ENCODE measurements at places on chromosomes 6 and 20.

DNA sequence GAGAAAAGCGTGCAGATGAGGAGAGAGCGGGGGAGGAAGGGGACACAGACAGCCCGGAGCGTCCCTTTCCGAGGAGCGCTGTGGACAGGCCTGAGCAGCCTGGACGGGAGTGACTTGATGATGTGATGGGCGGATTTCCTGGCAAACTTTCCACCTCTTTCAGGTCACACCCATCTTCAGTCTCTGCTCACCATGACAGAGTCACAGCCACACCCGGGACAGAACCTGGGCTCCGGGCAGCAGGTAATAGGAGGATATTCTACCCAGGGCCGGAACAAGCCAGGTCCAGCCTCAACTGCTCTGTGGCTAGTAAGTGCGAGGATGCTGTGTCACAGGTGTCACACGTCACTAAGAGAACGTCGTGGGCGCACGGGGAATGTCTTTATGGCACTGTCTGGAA is 84.3 kb downstream of the THBS2 start:
- no peak for DNase-seq

DNA sequence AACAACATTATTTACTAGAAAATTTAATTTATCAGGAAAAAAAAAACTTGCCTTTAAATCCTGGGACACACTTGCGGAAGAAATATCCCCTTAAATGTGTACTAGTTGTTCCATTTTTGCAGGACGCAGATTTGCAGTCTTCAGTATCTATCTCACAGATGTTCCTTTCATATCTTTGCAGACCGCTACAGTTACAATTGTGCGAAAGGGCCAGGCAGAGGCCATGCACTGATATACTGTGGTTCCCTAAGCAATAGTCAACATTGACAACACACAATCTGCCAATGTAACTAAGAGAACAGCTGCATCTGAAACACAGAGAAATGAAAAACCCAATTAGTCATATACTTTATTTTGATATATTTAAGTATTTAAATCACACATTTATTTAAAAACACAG is 411.2 kb downstream of the EYS start:
- DNase-seq, result no peak

GRCh38 chr6:20364327-20364726 is 37.4 kb upstream of the E2F3 start:
- no peak for DNase-seq

DNA sequence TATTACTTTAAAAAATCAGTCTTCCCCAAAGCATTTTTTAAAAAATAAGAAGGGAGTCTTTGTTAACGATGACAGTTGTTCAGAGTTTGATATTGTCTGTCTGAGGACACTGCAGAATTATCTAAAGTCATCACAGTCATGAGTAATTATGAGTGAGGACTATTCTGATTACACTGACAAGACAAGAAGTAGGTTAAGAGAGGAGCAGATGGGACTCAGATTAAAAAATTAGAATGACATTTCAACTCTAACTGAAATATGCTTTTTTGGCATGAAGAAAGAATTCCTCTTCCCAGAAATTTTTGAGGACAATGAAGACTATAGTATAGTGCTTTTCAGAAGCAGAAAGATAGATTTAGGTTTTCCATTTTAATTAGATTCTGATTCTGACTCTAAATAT is 456.5 kb downstream of the EPHA7 start:
- no peak for DNase-seq

GRCh38 chr6:37085198-37085597 is 79.7 kb downstream of the FGD2 start:
- no peak for DNase-seq

DNA sequence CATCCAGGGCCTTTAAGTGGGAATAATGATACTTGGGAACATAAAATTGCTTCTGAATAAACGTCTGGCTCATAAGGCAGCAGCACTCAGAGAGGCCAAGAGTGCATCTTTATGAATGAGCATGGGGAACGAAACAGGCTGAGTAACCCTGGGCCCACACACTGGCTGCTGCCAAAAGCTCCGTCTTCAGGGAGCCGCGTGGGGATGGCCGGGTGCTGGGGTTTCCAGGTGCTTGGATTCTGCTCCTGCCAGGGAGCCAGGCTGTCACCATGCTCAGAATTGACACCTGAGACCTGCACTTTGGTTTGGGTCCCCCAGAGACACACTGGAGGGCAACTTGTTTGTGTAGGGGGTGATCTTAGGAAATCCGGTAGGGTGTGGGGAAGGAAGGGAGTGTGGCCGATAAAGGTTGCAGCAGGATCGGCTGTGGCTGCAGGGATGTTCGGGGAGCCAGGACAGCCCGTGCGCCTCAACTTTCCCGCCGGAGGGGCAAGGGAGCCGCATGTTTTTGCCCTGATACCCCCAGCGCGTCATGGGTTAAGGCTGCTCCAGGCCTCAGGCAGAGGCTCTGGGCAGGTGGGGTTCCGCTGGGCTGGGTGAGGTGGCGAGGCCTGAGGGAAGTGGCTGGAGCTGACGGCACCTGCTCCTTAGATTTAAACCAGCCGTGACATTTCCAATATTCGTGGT is 101.8 kb downstream of the YTHDF1 start:
- DNase-seq, result no peak

DNA sequence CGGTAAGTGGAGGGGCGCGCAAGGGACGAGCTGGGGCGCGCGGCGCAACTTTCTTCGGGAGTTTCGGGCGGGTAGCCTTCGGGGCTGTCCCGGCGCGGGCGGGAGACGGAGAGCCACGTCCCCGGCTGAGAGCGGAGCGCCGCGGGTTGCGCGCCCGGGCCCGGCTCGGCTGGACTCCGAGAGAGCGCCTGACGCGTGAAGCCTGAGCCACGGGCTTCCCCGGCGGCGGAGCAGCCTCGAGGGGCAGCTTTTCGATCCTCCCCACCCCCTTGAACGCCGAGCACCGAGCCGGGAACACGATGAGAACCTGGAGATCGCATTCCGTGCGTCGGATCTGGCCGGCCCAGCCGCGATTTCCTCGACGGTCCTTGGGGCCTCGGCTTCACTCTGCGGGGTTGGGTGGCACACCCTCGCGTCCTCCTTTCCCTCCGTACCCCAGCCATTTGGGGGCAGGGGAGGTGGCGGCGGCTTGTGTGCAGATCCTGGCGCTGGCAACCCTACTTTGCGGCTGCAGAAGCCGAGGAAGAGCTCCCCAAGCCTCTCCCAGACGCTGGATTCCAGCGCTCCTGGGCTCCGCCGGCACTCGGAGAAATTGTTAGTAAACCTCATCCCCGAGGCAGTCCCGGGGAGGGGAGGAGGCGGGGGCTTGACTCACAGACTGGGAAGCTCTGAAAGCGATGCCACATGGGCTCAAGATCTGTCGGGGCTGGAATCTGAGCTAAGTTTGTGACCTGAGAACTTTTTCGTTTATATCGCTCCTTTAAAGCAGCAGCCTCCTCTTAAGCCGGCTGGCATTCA is 572 bp downstream of the DSE start:
- DNase-seq, result peak; percentile 28

GRCh38 chr6:53048431-53049195 is 16.6 kb upstream of the FBXO9 start:
- DNase-seq, result no peak

GRCh38 chr6:32247401-32247800 is 23.5 kb upstream of the NOTCH4 start:
- DNase-seq, result no peak
